ENCODE measurements at places on chromosomes 4 and X.

DNA sequence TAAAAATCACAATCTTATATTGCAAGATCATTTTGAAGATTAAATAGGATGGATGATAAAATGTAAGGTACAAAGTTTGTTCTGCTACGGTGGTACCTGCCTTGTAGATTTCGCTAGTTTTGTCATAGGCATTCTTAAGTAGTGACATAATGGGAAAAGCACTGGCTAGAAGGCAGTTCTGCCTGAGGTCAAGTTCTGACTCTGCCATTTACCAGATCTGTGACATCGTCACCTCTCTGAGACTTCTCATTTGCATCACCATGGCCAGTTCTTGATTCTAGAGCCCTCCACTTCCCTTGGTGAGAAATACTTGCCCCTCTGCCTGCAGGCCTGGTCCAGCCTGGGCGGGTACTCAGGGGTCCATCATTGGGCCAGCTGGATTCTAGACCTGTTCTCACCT lies 85.2 kb downstream of the HS3ST1 start:
- no peak for DNase-seq

DNA sequence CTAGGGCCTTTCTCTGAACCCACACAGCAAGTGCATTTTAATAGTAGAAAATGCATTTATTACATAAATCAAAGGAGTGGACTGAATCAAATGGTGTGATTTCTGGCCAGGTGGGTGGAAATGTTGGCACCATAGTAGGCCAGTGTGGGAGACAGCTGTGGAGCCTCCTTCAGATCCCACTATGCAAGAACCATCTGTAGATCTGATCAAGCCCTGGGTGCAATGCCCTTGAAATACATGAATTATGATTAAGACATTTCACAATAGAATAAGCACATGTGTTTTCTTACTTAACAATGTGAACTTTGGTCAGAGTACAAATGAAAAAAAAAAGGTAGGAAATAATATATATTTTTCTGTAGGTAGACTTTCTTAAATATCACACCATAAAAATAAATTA lies 204.3 kb downstream of the PCDH7 start:
- no peak for DNase-seq

- no peak for DNase-seq
Observed at GRCh38 chr4:89641367-89641687, 195.6 kb downstream of the SNCA start.

DNA sequence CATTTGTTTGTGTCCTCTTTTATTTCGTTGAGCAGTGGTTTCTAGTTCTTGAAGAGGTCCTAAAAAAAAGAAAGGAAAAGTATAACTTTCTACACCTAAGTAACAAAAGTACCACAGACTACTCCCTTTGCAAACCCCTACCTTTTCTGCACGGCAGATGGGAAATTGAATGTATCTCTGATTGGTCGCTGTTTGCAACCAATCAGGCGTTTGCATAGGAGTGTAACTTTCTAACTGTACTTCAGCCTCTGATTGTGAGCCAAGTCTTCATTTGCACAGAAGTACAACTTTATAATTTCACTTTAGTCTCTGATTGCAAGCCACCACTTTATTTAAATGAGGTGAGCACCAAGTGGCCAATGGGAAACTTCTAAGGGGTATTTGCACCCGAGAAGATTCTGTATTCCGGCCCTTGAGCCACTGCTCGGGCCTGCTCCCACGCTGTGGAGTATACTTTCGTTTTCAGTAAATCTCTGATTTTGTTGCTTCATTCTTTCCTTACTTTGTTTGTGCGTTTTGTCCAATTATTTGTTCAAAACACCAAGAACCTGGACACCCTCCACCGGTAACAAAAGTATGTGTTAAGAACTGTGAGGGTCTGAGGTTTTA lies 40.3 kb upstream of the FHL1 start:
- no peak for DNase-seq

- DNase-seq, result no peak
Observed at GRCh38 chrX:103774070-103774642, 2.5 kb upstream of the PLP1 start.

- no peak for DNase-seq
Observed at GRCh38 chr4:26490960-26491284, 638 bp upstream of the CCKAR start.

All from activated CD8-positive, alpha-beta memory T cell treated with anti-CD3 and anti-CD28 coated beads for 1 hour (primary cell).